LHCN-M2 (cell line): ENCODE measurements at places on chromosomes 4 and X.
A peak's percentile ranks its signal among the peaks of the same experiment; 100 is the strongest.

- DNase-seq: peak; percentile 16
Measured at GRCh38 chrX:68060506-68061205, 372.6 kb downstream of the OPHN1 start.

- no peak for DNase-seq
Measured at GRCh38 chrX:20663336-20663735, 396.6 kb upstream of the RPS6KA3 start.

- peak; percentile 90 for DNase-seq
Measured at GRCh38 chrX:66638591-66639500, at the start of gene EDA2R. TSS of gene EDA2R (minus strand) at chrX:66639078. CDS start at chrX:66616020, 23,058 bp downstream.

DNA sequence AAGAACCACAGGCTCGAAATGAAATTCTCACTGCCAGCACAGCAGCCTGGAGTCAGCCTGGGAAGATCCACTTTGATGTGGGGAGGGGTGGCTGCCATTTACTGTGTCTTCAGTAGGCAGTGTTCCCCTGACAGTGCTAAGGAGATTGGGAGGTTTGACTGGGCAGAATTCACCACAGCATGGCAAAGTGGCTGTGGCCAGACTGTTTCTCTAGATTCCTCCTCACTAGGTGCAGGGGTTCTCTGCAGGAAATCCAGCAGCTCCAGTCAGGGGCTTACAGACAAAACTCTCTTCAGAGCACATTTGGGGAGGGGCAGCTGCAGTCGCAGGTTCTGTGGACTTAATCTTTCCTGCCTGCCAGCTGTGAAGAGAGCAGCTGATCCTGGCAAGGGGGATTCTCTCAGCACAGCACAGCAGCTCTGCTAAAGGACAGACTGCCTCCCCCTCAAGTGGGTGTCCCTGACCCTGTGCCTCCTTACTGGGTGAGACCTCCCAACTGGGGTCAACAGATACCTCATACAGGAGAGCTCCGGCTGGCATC is 1174.0 kb downstream of the RAPGEF2 start:
- no peak for DNase-seq

- DNase-seq: no peak
Measured at GRCh38 chrX:79270401-79270800, 96.7 kb downstream of the ITM2A start.

GRCh38 chrX:119784747-119785446 is 6.5 kb downstream of the RPL39 start:
- no peak for DNase-seq

DNA sequence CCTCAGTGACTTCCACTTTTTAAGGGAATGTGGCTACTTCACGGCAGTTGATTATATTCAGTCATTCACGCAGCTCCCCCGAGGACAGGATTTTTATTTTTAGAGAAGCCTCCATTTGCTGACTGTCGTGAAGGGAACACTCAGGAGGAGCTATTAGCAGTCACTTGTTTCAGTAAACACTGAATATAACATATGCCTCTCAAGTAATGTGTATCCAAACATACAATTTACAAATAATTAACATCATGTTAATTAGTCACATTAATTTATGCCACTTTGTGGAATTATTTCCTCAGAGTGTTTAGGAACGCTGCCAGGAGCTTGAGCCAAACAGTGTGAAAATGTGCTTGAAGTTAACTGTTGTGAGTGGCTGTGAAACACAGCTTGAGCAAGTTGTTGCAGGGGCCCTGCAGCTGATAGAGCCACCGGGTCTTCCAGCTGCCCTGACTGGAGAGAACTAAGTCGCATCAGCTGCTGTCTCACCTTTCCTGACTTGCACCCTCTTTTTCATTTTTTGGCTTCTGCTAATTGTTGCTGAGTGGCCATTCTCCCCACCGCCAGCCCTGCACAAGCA is 245.6 kb downstream of the LDB2 start:
- DNase-seq: no peak
